ENCODE measurements at places on chromosomes 7 and 10.

GRCh38 chr7:123425246-123425645 is 109.1 kb downstream of the IQUB start:
- DNase-seq = peak; percentile 53

DNA sequence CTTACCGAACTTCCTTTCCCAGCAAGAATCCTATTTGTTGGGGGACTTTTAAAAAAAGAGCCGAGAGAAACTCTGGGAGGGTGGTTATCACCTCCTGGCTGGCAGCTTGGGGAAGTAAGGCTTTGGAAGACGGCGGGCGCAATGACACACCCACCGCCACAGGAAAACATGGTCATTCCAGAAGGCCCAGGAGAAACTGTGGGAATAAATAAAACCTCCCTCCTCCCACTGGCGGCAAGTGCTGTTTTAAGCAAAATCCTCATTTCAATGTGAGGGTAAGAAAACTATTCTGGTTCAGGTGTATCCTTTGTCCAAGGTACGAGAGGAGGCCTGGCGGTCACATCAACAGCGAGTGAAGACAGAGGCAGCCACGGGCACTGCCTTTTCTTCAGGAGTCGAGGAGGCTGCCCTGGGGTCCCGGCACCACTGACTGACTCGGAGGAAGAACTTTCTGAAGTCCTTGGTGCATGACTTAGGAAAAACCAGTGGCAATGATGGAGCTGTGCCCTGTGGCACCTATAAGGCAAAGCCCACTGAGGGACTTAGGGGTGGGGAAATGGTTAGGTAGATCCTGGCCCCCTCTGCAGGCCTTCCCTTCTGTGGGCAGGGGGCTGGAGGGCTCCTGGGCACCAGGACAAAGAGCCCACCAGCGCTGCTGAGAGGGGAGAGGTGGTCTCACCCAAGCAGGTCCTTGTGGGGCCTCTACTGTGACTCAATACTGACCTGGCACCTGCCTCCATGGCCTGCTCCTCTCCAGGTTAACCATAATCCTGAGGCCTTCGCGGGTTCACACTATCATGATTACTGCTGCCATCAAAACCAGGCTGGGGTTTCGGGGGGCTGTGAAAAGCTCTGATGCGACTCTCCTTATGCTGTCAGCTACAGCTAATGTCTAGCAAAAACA is 21.4 kb downstream of the DNAJB12 start:
- DNase-seq = no peak

- no peak for DNase-seq
Measured at GRCh38 chr7:116407165-116407564, 92.4 kb upstream of the CAV2 start.

DNA sequence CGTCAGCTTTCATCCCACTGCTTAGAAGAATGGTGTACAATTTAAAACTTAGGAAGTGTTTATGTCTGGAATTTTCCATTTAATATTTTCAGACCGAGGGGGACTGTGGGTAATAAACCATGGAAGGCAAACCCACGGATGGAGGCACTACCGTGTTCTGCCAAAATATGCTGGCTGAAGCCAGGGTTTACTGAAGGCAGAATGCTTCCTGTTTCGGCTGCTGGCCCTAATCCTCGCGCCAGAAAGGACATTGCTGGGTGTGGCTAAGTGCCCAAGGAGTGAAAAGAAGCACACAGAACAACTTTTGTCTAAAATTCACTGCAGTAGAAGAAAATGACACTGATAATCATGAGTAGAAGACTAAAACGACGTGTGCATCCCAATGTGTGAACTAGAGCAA is 32.3 kb downstream of the PITRM1 start:
- DNase-seq = no peak

- DNase-seq = peak; percentile 35
Measured at GRCh38 chr7:35700333-35700732, 5.4 kb upstream of the HERPUD2 start.

DNA sequence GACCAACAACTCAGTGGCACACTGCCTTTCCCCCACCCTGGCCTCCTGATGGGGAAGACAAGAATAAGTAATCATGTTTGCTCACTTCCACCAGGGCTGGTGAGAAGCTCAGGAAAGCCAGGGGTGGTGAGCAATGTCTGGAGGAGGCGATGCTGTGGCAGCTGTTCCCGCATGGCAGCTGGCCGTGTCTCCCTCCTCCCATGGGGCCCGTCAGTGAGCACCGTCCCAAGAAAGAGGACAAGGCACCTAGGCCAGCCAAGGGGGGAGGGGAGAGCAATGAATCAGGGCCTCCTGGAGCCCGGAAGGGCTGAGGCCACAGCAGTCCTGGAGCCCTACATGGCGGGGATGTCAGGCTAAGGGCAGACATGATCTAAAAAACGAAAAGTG is 69.2 kb upstream of the INSIG1 start:
- no peak for DNase-seq

All from epithelial cell of esophagus (primary cell).